ENCODE measurements at places on chromosomes 2 and 18.

DNA sequence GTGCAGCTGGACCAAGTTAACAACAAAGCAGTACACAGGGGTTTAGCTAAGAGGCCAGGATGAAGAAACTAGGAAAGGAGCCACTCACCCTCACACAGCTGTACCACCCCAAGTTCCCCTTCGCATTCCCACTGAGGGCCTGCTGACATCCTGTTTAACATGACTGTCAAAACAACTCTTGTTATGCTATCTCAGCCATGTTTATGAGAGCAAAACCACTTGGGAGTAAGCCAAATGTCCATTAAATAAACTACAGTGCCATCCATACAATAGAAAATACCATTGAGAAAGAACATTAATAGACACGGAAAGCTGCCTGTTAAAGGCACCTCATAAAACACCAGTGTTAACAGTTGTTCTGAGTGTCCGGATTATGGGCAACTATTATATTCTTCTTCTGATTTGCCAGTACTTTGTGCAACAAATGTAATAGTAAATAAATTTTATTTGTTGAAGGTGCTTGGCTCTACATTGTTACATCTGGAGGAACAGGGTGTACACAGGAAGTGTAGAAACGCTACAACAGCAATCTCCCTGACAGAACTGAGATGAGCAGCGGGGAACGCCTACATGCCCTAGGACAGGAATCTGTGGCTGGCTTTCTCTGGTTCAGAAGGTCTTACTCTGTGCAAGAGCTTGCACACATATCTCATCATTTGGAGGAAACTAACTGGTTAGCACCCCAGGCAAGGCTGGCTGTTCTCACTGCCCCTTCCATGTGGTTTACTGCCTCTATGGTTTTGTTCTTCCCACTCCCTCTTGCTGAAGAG is 85.6 kb downstream of the EHD3 start:
- peak; percentile 6 for DNase-seq

GRCh38 chr18:8001711-8002301 is 434.7 kb downstream of the PTPRM start:
- DNase-seq: no peak

GRCh38 chr2:19859565-19859964 is 42.2 kb downstream of the TTC32 start:
- no peak for DNase-seq

DNA sequence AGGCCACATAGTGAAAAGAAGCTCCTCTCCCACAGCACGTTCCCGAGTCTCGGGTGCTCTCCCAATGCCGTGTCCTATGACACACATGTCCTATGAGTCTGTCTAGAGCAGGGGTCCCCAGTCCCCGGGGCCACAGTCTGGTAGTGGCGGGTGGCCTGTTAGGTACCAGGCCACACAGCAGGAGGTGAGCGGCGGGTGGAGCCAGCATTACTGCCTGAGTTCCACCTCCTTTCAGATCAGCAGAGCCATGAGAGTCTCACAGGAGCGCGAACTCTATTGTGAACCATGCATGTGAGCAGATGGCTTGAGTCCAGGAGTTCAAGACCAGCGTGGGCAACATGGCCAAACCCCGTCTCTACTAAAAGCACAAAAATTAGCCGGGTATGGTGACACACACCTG is 112.6 kb downstream of the ZBTB7C start:
- no peak for DNase-seq

- no peak for DNase-seq
Observed at GRCh38 chr18:35348001-35348400, 3.8 kb upstream of the ZNF24 start.

DNA sequence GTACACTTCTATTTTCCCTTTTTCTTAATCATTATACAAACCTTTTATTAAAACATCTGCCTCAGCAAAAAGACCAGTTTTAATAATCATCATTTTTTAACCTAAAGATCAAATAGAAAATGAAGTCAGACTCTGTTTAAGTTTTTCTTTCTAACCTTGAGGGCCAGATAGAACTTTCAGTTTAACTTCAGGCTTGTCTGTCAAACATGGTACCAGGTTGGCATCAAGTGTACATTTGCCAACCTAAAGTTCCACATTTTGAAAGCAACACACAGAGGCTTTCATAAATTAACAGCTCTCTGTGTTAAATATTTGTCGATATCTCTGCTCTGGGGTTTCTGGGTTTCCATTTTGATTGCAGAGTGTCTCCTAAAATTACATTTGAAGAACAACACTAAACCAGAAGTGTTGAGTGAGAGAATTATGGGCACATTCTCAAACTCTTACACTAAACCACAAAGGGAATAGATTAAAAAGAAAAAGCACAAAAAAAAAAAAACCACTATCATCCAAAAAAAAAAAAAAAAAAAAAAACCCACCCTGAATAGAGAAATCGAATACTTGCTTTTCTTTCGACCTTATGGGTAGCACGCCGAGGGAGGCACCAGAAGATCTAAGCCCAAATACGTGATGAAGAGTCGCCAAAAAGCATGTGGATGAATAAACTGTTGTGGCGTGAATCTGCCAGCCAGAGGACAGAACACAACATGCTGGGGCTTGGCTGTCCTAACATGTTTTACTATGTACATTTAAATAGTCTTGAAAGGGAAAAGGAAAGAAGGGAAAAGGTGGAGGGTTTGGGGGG is 166.2 kb downstream of the TCF4 start:
- no peak for DNase-seq

DNA sequence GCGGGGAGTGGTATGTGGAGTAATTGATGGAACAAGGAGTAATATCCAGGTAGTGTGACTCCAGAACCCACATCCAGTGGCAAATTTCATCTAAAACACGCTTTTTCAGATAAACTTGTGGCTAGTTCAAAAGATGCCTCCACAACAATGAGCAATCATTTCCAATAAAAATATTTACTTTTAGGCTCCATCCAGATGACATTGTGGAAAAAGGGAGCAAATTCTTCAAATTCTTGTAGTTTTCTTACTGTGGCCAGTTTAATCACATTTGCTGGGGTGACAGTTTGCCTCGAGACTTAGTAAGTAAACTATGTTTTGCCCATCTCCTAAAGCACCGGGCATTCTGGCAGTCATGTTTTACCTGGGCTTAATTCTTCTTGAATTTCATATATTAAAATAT is 243.6 kb downstream of the IRS1 start:
- DNase-seq: no peak

DNA sequence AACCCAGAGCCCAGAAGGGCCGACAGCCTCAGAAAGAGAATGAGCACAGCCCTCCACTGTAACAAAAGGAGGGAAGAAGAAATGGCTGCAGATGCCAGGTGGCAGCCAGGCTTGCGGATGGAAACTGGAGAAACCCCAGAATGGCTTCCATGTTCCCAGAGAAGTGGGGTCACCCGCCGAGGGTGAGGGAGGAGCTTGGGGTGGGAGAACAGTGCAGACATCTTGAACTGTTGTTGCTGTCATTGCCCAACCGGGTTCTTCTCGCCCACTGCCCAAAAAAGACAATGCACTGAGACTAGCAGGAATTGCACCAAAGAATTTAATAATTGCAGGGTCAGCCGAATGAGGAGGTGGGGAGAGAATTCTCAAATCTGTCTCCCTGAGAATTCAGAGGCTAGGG is 223.2 kb upstream of the RAB6C start:
- DNase-seq: no peak

- DNase-seq: no peak
Observed at GRCh38 chr2:22027345-22028005, 903.7 kb downstream of the TDRD15 start.

DNA sequence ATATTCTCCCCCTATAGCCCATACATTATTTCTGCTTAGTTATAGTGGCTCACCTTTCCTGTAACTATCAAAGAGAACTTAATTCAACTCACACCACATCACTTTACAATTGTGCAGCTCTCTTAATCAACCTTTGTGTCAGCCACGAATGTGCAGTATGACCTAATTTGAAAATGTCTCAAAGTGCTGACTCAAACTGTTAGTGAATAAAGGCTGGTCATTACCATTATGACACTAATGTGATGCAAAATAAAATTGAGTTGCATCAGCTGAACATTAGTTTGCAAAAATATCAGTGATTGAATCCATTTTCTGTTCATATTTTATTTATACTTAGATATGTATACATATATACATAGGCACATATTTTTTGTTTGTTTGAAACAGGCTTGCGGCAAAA is 251.8 kb downstream of the MEIS1 start:
- no peak for DNase-seq

- DNase-seq: no peak
Observed at GRCh38 chr2:228600265-228600664, 418.8 kb upstream of the SPHKAP start.

- no peak for DNase-seq
Observed at GRCh38 chr18:36340246-36340645, 42.7 kb downstream of the FHOD3 start.

- no peak for DNase-seq
Observed at GRCh38 chr2:15768615-15769014, 171.7 kb upstream of the MYCN start.

GRCh38 chr2:239143858-239144712 is 256.7 kb downstream of the HDAC4 start:
- DNase-seq: peak; percentile 21

- DNase-seq: no peak
Observed at GRCh38 chr2:46131-46470, 204 bp downstream of the FAM110C start.

GRCh38 chr2:1652034-1652790 is 92.1 kb downstream of the PXDN start:
- no peak for DNase-seq

DNA sequence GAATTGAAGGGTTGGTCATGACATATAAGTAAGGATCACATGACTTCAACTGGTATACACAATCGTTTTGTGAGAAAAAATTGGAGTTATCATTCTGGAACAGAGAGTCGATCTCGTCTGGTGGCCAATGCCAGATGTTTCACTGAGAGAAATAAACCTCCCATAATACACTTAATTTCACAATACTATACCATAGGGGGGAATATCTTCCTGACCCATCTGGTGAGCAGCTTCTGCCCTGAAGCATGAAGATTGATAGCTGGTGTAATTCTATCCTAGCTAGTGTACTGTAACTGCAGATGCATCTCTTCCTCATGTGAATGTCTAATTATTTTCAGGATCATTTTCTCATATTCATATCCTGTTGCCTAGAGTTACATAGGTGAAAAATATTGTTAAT is 15.7 kb upstream of the CDH7 start:
- no peak for DNase-seq

- DNase-seq: no peak
Observed at GRCh38 chr2:120358734-120359465, 13.0 kb downstream of the INHBB start.

DNA sequence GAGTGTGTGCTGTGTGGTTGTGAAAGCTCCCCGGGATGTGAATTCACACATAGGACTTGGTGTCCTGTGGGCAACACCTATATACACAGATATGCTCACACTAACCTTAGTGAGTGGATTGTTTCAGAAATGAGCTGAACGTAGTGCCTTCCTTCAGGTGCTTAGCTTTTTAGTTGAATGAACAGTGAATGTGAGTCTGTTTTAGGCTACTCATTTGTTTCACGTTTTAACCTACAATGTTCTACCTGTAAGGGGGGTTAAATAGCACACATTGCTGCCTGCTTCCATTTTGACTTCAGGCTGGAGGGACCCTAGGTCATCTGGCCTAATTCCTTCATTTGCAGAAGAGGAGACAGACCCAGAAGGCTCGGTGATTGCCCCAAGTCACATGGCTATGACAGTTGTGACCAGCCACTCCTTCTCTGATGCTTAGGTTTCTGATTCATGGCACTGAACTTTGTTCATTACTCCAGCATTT is 1.0 kb downstream of the PLEK start:
- DNase-seq: no peak

GRCh38 chr2:241804326-241805229 is 4.4 kb upstream of the NEU4 start:
- DNase-seq: no peak

GRCh38 chr2:42196403-42197267 is 27.5 kb downstream of the EML4 start:
- DNase-seq: peak; percentile 46

- DNase-seq: no peak
Observed at GRCh38 chr18:36895606-36896005, 66.7 kb downstream of the KIAA1328 start.

DNA sequence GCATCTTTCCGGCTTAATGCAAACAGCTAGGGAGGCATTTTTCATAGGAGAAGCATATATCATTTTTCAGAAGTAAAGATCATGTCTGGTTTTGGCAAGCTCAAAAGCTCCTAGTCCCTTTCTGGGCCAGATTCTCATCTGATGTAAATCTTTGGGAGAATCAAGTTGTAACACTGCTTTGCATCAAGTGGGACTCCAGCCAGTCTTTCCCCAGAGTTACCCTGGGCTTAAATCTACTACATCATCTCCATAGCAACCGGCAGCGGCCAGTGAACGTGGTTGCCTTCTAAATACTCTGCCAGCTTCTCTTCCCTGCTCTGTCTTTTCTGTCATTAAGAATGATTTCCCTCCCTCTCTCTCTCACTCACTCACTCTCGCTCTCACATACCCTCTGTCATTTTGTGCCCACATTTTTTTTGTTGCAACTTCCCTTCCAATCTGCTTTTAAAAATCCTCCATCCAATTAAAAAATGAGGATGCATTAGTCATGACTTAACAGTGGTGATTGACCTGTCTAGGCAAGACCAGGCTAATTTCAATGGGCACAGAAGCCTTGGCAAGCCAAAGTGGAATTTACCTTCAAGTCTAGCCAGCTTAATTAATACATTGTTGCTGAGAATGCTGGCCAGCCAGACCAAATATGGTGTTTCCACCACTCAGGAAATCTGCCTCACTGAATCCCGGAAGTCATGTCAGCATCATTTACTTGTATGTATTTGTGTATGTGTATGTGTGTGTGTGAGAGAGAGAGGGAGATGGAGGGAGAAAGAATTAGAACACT is 93.0 kb downstream of the NRP2 start:
- no peak for DNase-seq

DNA sequence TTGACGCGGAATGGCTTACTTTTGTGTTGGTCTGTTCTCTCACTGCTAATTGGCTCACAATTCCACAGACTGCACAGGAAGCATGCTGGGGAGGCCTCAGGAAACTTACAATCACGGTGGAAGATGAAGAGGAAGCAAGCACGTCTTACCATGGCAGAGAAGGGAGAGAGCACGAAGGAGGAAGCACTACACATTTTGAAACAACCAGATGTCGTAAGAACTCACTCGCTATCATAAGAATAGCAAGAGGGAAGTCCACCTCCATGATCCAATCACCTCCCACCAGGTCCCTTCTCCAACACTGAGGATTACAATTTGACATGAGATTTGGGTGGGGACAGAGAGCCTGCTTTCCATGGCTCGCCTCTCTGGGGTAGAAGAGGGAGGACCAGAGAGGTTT is 106.2 kb downstream of the KCNF1 start:
- DNase-seq: no peak

DNA sequence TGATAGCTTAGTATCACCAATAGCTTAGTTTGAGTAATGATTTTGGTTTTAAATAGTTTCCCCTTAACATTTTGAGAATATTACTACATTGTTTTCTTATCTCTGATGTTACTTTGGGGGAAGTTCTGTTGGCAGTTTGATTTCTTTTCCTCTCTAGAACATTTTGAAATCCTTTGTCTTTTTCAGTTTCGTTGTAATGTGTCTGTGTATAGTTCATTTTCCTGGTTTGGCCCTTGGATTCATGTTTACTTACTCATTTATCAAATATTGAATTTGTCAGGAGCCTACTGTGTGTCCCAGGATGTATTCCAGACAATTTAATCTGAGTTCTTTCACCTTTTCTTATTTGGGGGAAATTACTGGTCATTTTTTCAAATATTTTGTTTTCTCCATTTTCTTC is 16.7 kb downstream of the ANKRD12 start:
- DNase-seq: no peak
